ENCODE measurements at places on chromosomes 12 and 14.

- no peaks in the 10 kb centered on the region for H3K4me1 ChIP-seq
- peaks cover 12% of the 10 kb centered on the region for H3K27me3 ChIP-seq
- no peak overlapping the region for H3K4me3 ChIP-seq
- H3K27ac ChIP-seq = peak overlapping the region; percentile 19
- H3K36me3 ChIP-seq = peaks cover 6% of the 10 kb centered on the region
Observed at GRCh38 chr12:110245369-110245772, 35.7 kb upstream of the ATP2A2 start.

DNA sequence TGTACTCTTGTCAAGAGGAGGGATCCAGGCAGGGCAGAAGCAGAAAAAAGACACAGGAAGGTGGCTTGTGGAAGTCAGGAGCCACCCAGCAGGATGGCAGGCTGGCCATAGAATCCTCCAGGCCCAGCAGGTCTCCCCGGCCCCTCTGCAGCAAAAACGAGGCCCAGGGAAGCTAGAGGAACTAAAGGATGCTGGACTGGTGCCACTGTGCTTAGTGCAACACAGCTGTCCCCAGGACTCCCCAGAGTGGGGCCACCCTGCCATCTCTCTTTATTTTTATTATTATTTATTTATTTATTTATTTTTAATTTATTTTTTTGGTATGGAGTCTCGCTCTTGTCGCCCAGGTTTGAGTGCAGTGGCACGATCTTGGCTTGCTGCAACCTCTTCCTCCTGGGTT lies 54.1 kb downstream of the PITPNM2 start:
- H3K4me3 ChIP-seq = no peak overlapping the region
- H3K4me1 ChIP-seq = peaks cover 3% of the 10 kb centered on the region
- H3K27me3 ChIP-seq = no peaks in the 10 kb centered on the region
- no peaks in the 10 kb centered on the region for H3K36me3 ChIP-seq
- DNase-seq = no peak

DNA sequence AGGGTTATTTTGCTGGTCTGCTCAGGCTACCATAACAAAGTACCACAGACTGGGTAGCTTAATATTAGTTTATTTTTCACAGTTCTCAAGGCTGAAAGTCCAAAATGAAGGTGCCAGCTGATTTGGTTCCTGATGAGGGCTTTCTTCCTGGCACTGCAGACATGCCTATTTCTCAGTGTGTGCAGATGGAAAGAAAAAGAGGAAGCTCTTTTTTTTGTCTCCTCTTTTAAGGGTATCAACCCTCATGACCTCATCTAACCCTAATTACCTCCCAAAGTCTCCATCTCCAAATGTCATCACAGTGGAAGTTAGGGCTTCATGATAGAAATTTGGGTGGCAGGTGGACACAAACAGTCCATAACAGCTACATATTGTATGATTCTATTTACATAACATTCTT lies 25.0 kb upstream of the POLR3B start:
- no peak overlapping the region for H3K4me3 ChIP-seq
- no peaks in the 10 kb centered on the region for H3K27me3 ChIP-seq
- peaks cover 24% of the 10 kb centered on the region for H3K36me3 ChIP-seq
- H3K4me1 ChIP-seq = peaks cover 7% of the 10 kb centered on the region
- no peak for DNase-seq
- no peak overlapping the region for H3K27ac ChIP-seq

DNA sequence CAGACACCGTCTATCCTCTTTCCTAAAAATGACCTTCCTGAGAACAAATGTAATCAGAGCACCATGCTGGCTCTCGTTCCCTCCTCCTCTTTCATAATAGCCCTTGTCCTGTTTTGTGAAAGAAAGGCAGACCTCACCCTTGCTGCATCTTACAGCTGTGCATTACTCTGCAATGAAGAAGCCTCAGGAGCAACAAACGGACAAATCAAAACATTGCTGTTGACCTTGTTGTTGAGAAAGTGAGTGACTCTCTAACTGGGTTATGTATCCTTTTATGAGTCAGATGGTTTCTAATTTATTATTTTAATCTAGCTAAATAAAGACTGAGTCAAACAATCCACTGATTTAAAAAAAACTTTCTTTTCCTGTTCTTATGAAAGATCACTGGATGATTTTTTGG lies 180.9 kb downstream of the RPS29 start:
- H3K27me3 ChIP-seq = peaks cover 20% of the 10 kb centered on the region
- no peak for DNase-seq
- no peaks in the 10 kb centered on the region for H3K4me1 ChIP-seq
- H3K36me3 ChIP-seq = no peaks in the 10 kb centered on the region
- H3K4me3 ChIP-seq = no peak overlapping the region

DNA sequence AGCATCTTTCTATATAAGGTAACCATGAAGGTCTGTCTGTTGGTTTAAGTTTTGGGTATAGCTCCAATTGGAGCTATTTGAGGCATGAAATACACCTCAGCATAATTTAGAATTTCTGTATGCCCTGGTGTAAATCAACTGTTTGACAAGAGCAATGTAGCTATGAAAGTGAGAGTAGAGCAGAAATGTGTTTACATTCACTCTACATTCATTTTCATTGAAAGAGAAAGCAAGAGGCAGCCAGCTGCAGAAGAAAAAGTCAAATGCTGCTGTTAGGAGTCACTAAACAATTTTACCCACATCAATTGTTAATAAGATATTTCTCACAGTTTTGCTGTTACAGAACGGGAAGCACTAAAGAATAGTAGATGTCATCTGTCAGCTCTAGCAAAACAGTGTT lies 252.5 kb downstream of the SLC6A15 start:
- DNase-seq = no peak
- H3K36me3 ChIP-seq = no peaks in the 10 kb centered on the region
- no peaks in the 10 kb centered on the region for H3K27me3 ChIP-seq
- no peaks in the 10 kb centered on the region for H3K4me1 ChIP-seq

GRCh38 chr14:33480887-33481184 lies 470.0 kb downstream of the EGLN3 start:
- H3K4me3 ChIP-seq = no peak overlapping the region
- H3K36me3 ChIP-seq = no peaks in the 10 kb centered on the region
- no peak overlapping the region for H3K27ac ChIP-seq
- no peaks in the 10 kb centered on the region for H3K27me3 ChIP-seq

DNA sequence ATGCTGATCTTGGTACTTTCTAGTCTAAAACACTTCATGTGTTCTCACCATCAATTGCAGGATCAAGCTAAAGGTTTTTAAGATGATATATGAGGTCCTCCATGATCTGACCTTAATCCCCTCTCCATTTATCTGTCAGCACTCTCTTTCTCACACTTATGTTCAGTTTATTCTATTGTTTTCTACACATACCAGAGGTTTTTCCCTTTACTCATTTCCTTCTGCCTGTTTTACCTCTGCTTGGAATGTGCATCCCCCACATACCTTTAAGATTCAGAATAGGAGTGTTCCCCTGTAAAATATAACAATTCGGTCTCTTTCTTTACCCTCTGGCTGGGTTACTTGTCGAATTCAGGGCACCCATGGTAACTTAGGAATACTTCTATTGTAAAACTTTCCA lies 219.1 kb upstream of the PKP2 start:
- no peak overlapping the region for H3K27ac ChIP-seq
- DNase-seq = no peak
- no peak overlapping the region for H3K4me3 ChIP-seq
- H3K36me3 ChIP-seq = no peaks in the 10 kb centered on the region
- no peaks in the 10 kb centered on the region for H3K27me3 ChIP-seq
- no peaks in the 10 kb centered on the region for H3K4me1 ChIP-seq

- H3K4me1 ChIP-seq = peaks cover 12% of the 10 kb centered on the region
- no peak overlapping the region for H3K27ac ChIP-seq
- H3K36me3 ChIP-seq = no peaks in the 10 kb centered on the region
Observed at GRCh38 chr12:122001466-122002209, 20.0 kb upstream of the BCL7A start.

All from effector memory CD8-positive, alpha-beta T cell (primary cell).